ENCODE measurements at places on chromosomes 16 and 17.

- no peak for DNase-seq
Measured at GRCh38 chr16:51621610-51622009, 470.5 kb upstream of the SALL1 start.

- DNase-seq: no peak
Measured at GRCh38 chr16:3054965-3055733, 8.8 kb downstream of the MMP25 start.

- no peak for DNase-seq
Measured at GRCh38 chr17:16262201-16262600, 45.2 kb downstream of the PIGL start.

DNA sequence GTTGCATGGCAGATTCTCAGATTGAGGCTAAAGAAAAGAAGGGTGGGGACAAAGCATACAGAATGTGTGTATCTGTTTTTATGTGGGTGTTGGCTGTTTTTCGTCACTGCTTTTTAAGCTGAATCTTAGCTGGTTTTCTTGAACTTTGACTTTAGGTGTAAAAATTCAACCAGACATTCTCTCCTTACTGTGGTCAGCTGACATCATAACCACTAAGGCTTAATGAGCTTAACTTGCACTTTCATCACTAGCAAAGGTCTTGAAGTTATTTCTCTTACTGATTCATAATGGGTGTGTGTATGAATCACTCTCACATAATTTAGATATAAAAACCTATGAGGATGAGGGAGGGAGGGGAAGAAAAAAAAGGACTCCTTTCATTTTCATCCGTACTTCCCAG is 4.0 kb upstream of the CDC6 start:
- DNase-seq: no peak

- DNase-seq: no peak
Measured at GRCh38 chr17:5809056-5809455, 224.7 kb upstream of the NLRP1 start.

DNA sequence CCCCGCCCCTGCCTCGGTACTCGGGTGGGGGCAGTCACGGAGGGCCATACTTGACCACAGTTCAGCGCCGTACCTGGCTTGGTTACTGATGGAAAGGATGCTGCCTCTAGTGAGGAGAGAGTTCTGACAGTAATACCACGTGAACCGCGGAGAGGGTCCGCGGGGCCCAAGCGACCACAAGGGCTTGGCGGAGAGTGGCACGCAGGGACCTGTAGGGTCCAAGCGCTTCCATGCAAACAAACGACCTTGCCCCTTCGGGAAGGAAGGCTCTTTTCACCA is 9.2 kb downstream of the KDM6B start:
- DNase-seq: no peak

DNA sequence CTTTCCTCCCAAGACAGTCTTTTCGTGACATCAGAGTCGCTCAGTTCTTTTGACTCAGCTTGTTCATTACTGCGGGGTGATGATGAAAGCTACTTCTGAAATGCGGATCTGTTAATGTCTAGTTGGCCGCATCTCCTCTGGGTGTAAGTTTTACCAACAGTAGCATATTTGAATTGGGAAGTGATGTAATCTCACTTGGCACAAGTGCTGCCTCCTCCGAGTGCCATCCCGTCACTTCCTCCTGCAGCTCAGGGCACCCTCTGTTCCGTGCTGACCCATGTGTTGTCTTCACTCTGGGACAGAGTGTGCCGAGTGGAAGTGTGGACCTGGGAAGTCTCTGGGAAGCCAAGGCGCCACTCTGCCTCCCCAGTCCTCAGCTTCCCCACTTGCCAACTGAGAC is 8.9 kb downstream of the ADAD2 start:
- no peak for DNase-seq

GRCh38 chr16:88009563-88010342 is 58.5 kb downstream of the BANP start:
- DNase-seq: no peak
